ENCODE measurements at places on chromosomes 6 and 20.
A peak's percentile ranks its signal among the peaks of the same experiment; 100 is the strongest.

GRCh38 chr20:40335901-40336351 is 353.1 kb downstream of the MAFB start:
- no peak for DNase-seq

- DNase-seq, result no peak
Observed at GRCh38 chr20:12638633-12639312, 370.0 kb upstream of the SPTLC3 start.

DNA sequence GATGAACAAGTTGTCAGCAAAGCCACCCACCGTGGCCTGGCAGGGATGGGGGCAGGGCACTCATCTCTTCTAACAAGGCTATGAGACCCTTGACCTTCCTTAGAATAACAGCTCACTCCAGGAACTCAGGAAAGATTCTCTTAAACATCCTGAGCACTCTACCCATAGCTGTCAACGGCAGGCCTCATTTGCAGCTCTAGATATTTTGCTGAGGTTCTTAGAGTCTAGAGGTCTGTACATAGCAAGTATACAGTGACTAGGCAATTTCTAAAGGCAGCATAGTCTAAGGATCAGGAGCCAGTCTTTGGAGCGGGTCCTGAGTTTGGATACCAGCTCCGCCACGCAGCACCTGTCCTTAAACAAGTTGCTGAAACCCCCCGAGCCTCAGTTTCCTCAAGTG is 11.7 kb downstream of the TRERF1 start:
- no peak for DNase-seq

DNA sequence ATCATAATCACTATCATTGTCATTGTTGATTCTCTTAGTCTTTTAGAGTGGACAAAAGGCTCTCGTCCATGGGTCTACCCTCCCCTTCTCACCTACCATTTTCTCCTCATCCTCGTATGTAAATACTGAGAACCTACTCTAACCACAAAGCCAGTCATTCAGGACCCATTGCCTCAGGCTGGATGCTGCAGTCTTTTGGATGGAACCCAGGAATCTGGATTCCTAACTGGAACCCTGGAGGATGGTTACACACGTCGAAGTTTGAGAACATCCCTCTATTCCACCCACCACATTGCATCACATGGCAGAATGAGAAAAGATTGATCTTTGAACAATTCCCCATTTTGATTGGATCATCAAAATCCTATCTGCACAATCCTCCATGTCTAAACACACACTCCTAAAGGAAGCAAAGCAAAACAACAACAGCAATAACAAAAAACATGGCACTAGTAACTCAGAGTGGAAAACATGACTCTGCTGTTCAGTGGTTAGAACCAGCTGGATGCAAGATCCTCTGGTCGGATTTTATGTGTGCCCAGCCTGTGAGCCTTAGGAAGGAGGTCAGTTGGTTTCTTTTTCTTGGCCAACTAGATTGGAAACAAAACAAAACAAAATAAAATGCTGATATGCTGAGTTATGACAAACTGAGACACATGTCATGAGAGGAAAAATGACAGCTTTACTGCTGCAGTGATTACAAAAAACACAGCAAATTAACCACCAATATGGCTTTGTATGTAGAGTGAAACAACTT is 38.0 kb downstream of the TSHZ2 start:
- DNase-seq, result no peak

DNA sequence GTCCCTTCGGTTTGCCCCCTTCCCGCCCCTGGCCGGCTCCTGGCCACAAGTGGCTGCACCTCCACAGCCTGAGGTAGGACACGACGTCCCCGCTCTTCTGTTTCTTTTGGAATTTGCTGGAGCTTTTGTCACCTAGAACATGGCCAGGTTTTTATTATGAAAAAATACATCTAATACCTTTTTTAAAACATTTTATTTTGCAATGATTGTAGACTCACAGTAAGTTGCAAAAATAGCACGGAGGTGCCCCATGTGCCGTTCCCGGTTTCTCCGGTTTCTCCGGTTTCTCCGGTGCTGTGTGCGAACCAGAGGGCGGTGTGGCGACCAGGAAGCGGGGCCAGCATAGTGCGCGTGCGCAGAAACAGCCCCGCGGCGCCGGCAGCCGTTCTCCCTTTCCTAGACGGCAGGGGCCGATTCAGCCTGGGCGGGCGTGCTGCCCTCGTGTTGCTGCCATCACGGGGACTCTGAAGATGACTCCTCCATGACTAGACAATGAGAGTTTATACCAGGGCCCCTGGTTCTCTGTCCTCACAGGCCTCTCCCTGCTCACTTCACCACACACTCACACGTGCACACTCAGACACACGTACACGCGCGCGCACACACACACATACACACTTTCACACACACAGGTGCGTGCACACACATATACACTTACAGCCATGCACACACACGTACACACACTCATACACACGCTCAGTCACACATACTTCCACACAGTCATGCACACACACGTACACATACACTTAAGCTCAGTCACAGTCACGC is 102.1 kb downstream of the TMEM242 start:
- DNase-seq, result peak; percentile 63

DNA sequence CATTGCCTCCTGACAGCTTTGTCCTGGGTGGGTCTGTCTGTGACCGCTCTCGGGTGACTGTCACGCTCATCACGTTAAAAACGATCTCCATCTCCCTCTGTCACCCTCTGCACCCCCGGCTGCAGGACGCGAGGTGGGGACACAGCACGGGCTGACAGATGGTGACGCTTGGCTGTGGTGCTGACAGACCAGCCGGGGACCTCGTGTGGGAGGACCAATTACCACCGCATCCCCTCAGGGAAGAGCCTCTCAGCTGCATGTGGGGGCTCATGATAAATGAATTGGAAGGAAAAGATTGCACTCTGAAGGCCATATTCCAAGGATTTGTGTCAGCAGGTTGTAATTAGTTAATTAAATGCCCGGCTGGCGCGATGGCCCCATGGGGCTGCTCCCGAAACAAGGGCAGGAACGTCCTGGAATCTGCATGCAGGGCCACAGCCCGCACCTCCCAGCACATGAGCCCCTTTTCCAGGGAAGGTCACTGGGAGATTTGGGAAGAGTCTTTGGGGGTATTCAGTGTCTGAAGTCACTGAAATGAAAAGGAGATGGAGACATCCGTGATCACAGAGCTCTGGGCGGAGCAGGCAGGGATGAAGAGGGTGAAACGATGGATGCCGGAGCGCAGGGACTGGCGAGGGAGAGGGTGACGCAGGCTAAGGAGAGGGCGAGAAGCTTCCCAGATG is 87.1 kb downstream of the ERMARD start:
- no peak for DNase-seq

DNA sequence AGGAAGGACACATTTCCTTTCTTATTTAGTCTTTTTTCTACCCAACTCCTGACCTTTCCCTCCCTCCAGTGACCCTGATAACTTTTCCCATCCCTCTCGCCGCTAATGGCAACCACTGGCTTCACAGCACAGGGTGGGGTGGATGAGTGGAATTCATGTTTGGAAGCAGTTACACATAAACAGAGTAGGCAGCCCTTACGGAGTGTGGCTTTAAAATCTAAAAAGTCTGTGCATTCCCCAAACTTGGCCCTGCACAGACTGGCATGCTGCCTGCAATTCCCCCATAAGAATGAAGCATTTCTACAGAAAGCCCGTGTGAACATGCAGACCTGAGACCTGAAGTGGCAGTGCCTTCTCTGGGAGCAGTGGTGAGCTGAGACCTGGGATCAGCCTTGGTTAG is 275.9 kb upstream of the PRND start:
- DNase-seq, result no peak

GRCh38 chr20:62537649-62538292 is 62.0 kb upstream of the GATA5 start:
- DNase-seq, result no peak

GRCh38 chr6:85191656-85192055 is 258.2 kb upstream of the NT5E start:
- DNase-seq, result no peak
